EH (cell line): ENCODE measurements at places on chromosomes 6 and 20.

DNA sequence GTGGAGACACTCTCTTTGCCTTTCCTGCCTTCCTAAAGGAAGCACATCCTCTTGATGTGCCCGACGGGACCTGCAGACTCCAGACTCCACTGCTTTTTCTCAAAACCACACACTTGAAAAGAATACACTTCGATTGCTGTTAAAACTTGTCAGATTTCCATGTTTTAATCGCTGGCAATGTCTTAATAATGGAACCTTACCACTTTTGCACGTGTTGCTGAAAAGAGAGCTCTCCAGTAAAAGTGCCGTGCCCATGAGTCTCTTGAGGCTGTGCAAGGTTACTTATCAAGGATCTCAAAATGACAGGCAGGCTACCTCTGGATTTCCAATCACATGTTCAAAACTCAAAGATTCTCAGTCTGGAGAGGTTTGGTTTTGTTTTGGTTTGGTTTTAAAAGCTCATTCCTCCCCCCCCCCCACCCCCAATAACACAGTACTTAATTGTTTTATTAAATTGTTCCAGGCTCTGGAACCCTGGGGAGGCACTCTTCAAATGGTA, 12.0 kb upstream of the TFAP2A start:
- DNase-seq, result no peak

- DNase-seq, result no peak
Measured at GRCh38 chr20:24686156-24686555, 216.7 kb downstream of the SYNDIG1 start.

GRCh38 chr20:43959920-43960227, 45.2 kb downstream of the TOX2 start:
- no peak for DNase-seq

- peak; percentile 95 for DNase-seq
Measured at GRCh38 chr20:8932192-8933165, 136.4 kb upstream of the PLCB4 start.
